B cell (primary cell): ENCODE measurements at places on chromosomes 2 and 18. TPM values are rescaled to one million over a fixed set of nuclear protein-coding genes. Genes with fewer than 3 reads are reported as not detected.

STPG4 gene
- total RNA-seq = 0.79 and 0.90 TPM in 2 replicates

DNA sequence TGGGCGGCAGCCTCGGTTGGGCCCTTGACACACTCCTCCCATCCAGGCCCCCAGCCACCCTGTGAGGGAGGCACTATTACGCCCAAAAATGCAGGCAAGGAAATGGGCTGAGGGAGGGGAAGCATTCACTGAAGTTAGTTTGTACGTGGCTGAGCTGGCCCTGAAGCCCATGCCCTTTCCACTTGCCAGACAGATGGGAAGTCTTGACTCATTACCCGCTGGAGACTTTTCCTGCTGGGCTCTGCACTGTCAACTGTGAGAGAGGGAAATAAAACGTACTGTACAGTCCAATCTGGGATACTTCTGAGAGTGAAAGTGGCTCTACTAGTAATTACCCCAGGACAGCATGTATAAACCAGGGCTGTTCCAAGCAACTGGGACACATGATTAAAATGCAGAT lies 125.9 kb downstream of the MSH2 start:
- DNase-seq = no peak

TCF7L1 gene
- 0.53 and 0.67 TPM in 2 replicates for total RNA-seq

GRCh38 chr2:233402789-233403188 lies 48.5 kb downstream of the DGKD start:
- DNase-seq = no peak

AKAIN1 gene
- not detected in 2 replicates for total RNA-seq

DNA sequence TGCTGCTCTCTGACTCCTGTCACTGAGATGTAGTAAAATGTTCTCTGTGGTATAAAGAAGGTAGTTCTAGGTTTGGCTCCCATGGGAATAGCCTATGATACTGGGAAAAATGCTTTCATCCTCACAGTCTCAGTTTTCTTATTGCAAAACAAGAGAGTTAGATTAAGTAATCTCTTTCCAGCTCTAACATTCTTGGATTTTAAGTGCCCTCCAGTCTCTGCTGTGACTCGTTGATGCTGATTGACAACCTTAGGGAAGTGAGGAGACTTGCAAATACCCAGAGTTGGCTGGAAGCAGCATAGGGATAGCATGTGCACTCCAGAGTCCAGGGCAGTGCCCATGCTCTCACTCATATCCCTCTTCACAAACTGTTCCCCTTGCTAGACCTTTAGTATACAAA lies 534.9 kb downstream of the SLC4A3 start:
- DNase-seq = no peak

DSG2 gene
- not detected in 2 replicates for total RNA-seq

- DNase-seq = no peak
Observed at GRCh38 chr2:163774862-163775261, 39.1 kb upstream of the FIGN start.

RNF144A gene
- 1.6 and 2.5 TPM in 2 replicates for total RNA-seq

DNA sequence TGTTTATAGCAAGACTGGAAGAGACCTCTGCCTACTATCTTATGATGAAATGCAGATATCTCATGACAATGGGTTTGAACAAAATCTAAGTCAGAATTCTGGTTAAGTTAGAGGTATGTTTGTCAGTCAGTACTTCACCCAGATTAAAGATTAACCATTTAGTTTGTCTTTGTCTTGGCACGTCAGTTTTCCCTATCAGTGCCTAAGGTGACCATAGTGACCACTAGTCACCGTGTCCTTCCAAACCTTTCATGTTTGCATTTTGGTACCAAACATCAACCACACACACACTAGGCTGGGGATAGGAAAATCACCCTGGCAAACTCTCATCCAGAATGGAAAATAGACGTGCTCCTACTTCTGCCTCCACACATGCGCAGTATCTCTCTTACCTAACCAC lies 248.9 kb downstream of the PIEZO2 start:
- no peak for DNase-seq

C1QL2 gene
- not detected in 2 replicates for total RNA-seq

LRATD1 gene
- not detected in 2 replicates for total RNA-seq

- DNase-seq = no peak
Observed at GRCh38 chr2:113963965-113964364, 74.1 kb downstream of the ACTR3 start.

GRCh38 chr2:170369894-170370293 lies 191.9 kb downstream of the MYO3B start:
- no peak for DNase-seq

DNA sequence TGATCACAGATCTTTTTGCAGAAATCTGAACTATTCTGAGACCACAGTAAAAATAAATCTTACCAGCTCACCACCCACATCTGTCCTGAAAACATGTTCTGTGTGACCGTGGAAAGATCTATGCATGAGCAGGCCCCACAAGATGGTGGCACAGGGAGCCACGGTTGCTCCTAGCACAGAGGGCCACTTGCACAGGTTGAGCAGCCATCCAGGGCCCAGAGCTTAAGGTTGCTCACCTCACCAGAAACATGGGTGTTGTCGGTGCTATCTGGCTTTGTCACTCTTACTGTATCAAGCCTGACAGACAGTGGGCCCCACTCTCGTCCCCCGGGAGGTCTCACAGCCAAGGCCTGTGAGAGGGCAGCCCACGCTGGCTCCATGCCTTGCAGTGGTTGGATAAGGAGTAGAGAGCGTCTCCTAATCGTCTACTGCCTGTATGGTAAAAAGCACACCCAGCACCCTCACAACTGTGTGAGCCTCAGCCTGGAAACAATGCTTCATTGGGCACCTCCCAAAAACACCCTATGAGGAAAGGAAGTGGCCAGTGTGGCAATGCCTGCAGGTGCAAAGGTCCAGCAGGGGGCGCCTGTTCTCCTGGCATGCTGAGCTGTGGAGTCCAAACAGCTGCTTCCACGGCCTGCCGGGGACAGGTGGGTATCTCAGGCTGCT lies 19.6 kb downstream of the TUBB6 start:
- peak; percentile 65 for DNase-seq

- no peak for DNase-seq
Observed at GRCh38 chr2:2787301-2787907, 456.3 kb upstream of the MYT1L start.

IL36RN gene
- not detected in 2 replicates for total RNA-seq

DNA sequence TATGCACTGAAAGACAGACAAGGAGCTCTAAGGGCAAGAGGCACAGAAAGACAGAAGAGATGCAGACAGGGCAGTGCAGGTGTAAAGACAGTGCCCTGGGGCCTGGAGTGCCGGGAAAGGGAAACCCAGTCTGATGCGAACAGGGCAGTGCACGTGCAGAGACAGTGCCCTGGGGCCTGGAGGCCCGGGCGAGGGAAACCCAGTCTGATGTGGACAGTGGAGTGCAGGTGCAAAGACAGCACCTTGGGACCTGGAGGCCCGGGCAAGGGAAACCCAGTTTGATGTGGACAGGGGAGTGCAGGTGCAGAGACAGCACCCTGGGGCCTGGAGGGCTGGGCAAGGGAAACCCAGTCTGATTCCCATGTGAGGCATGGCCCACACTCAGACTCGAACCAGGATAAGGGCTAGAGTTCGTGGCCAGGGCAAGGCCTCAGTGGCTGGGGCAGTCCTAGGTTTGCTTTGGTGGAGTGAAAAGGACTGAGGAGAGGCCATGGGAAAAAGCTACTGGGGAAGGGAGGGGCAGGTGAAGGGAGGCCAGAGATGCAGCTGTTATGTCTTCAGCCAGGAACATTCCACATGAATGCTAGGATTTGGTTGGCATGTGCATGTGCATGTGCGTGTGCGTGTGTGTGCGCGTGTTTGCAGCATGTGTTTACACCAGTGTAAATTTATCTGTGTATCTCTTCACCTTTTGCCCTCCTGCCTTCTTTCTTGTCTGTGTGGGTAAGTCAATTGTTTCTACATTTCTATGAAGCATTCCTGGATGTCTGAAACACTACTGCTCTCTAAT lies 39.1 kb upstream of the DNMT3A start:
- peak; percentile 1 for DNase-seq

- DNase-seq = no peak
Observed at GRCh38 chr2:28063492-28063962, 173.0 kb downstream of the BABAM2 start.

DNA sequence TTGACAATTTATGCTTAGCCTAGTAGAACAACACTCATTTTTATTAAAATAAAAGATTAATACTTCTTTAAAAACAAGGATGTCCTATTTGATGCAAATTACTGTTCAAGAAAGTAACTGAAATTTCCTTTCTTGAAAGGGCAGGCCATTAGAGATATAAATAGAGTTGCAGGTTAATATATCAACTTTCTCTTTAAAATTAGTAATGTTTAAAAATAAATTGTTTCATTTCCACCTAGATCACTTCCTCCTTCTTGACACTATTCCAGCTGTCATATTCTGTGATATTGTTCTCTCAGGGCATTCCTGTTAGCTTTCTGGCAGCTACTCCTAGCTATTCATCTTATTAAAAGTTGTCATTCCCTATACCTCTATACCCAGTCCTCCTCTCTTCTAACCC lies 357.9 kb upstream of the NRP2 start:
- DNase-seq = no peak

DNA sequence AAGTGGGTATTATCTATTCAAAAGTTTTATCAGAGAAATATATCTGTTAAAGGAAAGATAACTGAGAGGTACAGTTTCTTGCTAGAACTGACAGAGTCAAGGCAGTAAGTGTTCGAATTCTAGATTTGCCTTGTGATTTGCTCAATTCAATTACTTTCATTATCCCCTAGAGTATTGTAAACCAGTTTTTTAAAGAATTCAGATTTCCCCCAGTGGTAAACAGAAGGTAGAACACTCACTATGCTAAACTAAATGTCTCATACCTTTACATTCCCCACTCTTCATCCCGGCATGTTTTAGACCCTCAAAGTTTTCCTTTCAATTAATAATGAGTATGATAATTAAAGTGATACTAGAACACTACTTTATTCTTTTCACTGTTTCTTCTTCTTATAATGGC lies 28.6 kb downstream of the TTC21B start:
- DNase-seq = no peak

DNA sequence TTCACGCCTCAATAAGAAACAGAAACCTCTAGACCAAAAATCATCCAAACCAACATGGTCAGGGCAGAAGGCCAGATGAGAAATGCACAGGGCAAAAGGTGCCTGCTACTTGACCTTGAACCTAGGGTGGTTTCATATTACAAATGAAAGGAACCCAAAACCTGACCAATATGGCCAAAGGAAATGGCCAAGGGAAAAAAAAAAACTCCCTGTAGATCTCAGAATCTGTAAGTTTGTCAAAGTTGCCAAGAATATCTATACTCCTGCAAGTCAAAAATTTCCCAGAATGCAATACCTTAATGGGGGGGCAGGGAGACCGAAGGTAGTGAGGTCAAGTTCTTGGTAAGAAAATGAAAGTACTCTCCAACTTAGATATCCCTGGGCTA lies 47.2 kb downstream of the HIBCH start:
- DNase-seq = no peak

DNA sequence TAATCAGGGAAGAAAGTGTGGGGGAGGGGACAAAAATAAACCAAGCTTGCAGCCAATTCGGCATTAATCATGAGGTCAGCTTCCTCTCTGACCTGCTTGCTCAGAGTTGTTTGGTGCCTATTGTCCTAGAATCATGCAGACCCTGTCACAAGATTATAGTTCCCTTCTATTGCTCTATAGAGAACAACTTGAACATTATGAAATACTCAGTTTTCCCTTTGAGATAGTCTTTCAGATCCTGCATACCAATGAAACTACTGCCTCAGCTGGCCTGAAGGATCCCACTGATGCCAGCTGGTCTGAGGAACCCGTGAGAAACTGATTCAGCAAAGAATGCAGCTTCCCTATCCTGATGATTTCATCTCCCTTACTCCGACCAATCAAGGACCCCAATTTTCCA lies 955 bp upstream of the BBS5 start:
- no peak for DNase-seq

MOGAT1 gene
- not detected in 2 replicates for total RNA-seq

RASGRP3 gene
- 67.5 and 70.7 TPM in 2 replicates for total RNA-seq

CELF4 gene
- not detected in 2 replicates for total RNA-seq

SPATA3 gene
- total RNA-seq = not detected in 2 replicates

- no peak for DNase-seq
Observed at GRCh38 chr2:66682476-66682875, 247.6 kb downstream of the MEIS1 start.

DNA sequence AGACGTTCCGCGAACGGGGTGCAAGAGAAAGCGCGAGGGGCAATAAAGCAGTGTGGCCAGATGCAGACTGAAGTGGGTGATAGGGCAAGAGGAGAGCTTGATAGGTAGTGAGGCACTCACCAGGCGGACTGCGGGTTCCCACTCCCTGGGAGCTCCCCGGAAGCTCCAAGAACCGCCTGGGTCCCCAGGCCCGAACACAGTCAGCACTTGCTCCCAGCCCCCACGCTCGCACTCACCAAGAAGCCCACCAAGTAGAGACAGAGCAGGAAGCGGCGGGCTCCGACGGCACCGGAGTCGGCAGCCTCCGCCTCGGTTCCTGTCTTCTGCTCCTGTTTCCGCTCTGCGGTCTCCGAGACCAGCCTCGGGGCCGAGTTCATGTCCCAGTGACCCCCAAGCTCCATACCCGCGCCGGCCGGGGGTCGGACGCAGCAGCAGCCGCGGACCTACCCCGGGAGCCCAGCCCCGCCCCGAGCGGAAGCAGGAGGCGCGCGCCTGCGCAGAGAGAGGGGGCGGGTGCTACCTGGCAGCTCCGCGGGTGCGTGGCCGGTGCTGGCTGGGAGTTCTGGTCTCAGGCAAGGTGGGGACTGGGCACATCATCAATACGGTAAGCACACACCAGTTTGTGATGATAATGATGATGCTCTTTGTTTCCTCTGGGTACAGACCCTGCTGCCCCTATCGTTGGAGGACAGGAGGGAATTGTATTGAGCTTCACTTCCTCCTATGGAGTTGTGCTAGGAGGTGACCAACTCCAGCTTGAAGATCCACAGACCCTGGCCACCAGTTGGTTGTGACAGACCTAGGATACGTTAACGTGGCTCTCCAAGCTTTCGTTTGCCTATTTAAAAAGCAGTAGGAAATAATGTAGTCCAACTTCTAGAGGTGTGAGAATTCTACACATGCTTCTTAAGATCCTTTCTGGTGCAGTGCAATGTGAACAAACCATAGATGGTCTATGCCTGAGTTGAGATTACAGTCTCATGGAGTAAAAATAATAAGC lies 25.1 kb upstream of the TMEM182 start:
- peak; percentile 86 for DNase-seq

DNA sequence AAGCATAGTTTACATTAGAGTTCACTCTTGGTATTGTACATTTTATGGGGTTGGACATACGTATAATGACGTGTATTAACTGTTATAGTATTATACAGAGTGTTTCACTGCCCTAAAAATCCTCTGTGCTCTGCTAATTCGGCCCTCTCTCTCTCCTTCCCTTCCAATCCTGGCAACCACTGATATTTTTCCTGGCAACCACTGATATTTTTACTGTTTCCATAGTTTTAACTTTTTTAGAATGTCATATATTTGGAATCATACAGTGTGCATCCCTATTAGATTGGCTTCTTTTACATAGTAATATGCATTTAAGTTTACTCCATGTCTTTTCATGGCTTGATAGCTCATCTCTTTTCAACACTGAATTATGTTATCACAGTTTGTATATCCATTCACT lies 526.7 kb downstream of the RIT2 start:
- DNase-seq = no peak
